ENCODE measurements at places on chromosomes 12 and 14.

DNA sequence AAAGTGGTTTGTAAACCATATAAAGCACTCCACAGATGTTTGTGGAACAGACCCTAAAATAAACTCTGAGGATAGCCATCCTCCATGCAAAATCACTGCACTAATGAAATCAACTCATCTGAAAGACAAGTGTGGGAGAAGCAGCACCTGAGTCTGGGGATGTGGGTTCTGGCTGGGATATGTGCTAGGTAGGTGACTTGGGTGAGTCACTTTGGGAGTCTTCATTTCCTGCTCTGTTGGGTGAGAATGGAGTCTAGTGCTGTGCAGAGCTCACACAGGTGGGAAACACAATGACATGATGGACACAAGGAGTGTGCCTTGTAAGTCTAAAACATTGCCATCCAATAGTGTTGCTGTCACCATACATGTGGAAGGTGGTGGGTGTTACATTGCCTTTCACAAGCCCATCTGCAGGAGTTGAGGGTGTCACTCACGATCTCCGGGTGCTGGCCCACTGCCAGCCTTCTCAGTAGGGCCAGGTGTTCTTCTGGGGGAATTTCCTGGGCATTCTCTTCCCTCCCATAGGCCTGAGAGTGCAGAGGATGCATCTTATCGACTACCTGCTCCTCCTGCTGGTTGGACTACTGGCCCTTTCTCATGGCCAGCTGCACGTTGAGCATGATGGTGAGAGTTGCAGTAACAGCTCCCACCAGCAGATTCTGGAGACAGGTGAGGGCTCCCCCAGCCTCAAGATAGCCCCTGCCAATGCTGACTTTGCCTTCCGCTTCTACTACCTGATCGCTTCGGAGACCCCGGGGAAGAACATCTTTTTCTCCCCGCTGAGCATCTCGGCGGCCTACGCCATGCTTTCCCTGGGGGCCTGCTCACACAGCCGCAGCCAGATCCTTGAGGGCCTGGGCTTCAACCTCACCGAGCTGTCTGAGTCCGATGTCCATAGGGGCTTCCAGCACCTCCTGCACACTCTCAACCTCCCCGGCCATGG is 2.0 kb downstream of the SERPINA4 start:
- H3K4me3 ChIP-seq = no peak overlapping the region
- H3K27ac ChIP-seq = no peak overlapping the region
- no peaks in the 10 kb centered on the region for H3K36me3 ChIP-seq
- no peaks in the 10 kb centered on the region for H3K4me1 ChIP-seq
- H3K27me3 ChIP-seq = peaks cover 35% of the 10 kb centered on the region
- no peak for DNase-seq

- H3K36me3 ChIP-seq = no peaks in the 10 kb centered on the region
- H3K27ac ChIP-seq = no peak overlapping the region
- H3K27me3 ChIP-seq = peaks cover 32% of the 10 kb centered on the region
- H3K4me1 ChIP-seq = peaks cover 3% of the 10 kb centered on the region
- no peak for DNase-seq
- no peak overlapping the region for H3K4me3 ChIP-seq
Observed at GRCh38 chr14:87815121-87815520, 177.9 kb downstream of the GALC start.

- no peak for DNase-seq
- H3K4me1 ChIP-seq = peaks cover 9% of the 10 kb centered on the region
- no peaks in the 10 kb centered on the region for H3K27me3 ChIP-seq
- no peak overlapping the region for H3K27ac ChIP-seq
- H3K4me3 ChIP-seq = no peak overlapping the region
Observed at GRCh38 chr12:109589691-109590245, 16.2 kb downstream of the MVK start.

DNA sequence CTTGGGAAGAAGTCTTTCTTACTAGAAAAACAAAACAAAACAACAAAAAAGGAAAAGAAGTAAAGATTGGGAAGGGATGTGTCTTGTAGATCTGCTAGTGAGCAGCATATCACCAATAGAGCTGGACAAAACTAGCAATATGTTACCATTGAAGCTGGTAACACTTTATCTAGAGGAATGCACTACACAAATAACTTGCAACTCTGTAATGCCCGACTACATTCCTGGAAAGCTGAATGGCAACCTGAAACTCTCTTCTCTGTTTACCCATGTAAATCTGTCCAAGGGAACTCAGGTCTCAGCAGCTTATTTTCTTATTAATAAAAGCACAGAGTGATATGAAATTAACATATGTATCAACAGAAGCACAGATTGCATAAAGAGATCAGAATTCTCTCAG is 624.4 kb downstream of the KCNH5 start:
- H3K36me3 ChIP-seq = no peaks in the 10 kb centered on the region
- no peaks in the 10 kb centered on the region for H3K4me1 ChIP-seq
- no peak overlapping the region for H3K27ac ChIP-seq
- no peak for DNase-seq
- H3K27me3 ChIP-seq = no peaks in the 10 kb centered on the region

- peaks cover 2% of the 10 kb centered on the region for H3K36me3 ChIP-seq
- H3K27ac ChIP-seq = no peak overlapping the region
- no peak for DNase-seq
- H3K4me1 ChIP-seq = no peaks in the 10 kb centered on the region
Observed at GRCh38 chr14:77474479-77475177, 16.7 kb downstream of the AHSA1 start.

- no peak overlapping the region for H3K27ac ChIP-seq
- peaks cover 45% of the 10 kb centered on the region for H3K4me1 ChIP-seq
- H3K27me3 ChIP-seq = no peaks in the 10 kb centered on the region
- DNase-seq = no peak
Observed at GRCh38 chr14:30960216-30960615, 65.2 kb upstream of the AP4S1 start.

DNA sequence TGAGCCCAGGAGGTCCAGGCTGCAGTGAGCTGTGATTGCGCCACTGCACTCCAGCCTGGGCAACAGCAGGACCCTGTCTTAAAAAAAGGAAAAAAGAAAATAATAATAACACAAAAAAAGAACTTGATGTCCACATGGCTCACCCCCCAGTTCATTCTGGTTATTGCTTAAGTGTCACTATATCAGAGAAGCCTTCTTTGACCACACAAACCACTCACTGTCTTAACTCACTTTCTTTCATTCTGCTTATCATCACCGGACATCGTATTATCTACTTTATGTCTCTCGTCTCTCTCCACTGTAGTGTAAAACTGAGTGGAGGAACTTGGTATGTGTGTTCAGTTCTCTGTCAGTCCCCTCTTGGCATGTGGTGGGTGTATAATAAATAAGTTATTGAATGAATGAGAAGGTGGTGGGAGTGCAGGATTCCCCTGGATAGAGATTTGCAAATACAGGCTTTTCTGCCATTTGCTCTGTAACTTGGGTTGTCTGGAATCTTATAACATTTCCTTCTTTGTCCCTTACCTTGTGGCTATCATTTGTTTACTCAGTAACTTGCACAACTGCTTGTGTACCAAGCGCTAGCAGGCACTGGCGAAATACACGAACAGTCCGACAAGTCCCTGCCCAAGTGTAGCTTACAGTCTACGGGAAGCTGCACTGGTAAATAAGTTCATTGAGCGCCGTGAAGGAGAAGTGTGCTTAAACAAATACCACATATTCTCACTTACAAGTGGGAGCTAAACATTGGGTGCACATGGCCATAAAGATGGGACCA is 86.6 kb upstream of the TRAF3 start:
- H3K36me3 ChIP-seq = peaks cover 7% of the 10 kb centered on the region
- H3K27ac ChIP-seq = no peak overlapping the region
- peaks cover 21% of the 10 kb centered on the region for H3K4me1 ChIP-seq
- no peak for DNase-seq
- H3K4me3 ChIP-seq = no peak overlapping the region

GRCh38 chr14:63542231-63542999 is 762 bp downstream of the PPP2R5E start:
- peaks cover 42% of the 10 kb centered on the region for H3K36me3 ChIP-seq
- peak overlapping the region; percentile 90 for H3K27ac ChIP-seq
- H3K27me3 ChIP-seq = no peaks in the 10 kb centered on the region

GRCh38 chr14:28608443-28608842 is 158.1 kb upstream of the FOXG1 start:
- DNase-seq = no peak
- H3K36me3 ChIP-seq = no peaks in the 10 kb centered on the region
- no peaks in the 10 kb centered on the region for H3K27me3 ChIP-seq
- no peaks in the 10 kb centered on the region for H3K4me1 ChIP-seq

DNA sequence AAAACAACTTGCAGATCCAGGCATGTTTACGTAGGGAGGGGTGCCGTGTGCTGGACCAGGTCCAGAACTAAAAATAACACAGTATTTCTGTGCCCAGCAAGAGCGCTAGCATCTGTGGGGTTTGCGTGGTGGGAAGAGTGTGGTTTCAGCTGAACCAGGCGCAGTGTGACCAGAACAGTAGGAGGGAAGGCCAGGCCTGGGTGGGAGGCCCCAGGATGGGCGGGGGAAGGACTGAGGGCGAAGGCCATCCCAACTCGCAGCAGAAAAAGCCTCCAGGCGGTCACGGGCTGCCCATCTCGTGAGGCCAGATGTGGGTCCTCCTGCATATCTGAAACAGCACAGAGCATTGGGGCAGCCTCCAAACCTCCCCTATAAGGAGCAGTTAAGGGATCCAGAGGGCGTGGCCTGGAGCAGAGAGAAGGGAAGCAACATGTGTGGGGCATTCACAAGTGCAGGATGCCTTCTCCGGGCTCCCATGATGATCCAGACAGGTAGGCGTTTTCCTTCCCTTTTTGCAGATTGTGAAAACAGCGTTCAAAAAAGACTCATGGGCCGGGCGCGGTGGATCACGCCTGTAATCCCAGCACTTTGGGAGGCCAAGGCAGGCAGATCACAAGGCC is 17.8 kb upstream of the CD9 start:
- H3K27me3 ChIP-seq = peaks cover 47% of the 10 kb centered on the region
- no peak overlapping the region for H3K4me3 ChIP-seq
- DNase-seq = no peak
- no peak overlapping the region for H3K27ac ChIP-seq

DNA sequence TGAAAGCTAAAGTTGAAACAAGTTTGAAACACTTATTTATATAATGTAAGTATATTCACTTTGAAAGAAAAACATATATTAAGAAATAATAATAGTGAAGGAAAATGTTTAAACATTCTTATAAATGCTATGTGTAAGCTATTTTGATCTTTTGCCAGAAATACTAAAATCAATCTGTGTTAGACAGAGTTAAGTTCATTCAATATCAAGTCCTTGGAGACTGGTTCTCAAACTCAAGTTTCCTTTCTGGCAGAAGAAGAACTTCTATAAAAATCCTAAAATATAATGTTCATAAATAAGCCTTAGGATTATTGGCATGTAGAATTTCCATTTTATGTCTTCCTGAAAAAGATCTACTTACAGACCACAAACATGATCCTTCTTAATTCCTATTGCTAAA is 45.3 kb downstream of the TAOK3 start:
- H3K27ac ChIP-seq = no peak overlapping the region
- no peak overlapping the region for H3K4me3 ChIP-seq
- H3K36me3 ChIP-seq = peaks cover 8% of the 10 kb centered on the region
- DNase-seq = no peak

DNA sequence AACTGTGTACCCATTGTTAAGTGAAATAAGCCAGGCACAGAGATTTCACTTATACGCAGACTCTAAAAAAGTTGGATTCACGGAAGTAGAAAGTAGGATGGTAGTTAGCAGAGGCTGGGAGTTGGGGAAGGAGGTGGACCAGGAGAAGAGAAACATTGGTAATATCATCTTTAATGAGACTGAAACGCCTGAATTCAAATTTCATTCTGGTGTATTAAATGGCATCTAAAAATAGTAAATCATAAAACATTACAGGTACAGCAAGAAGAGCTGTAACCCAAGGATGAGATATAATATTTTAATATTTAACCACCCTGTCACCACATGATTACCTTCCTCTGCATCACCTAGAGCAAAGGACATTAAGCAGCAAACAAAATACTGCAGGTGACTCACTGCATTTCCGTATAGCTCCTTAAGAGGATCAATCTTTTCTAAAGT is 99.4 kb downstream of the EPS8 start:
- H3K4me1 ChIP-seq = no peaks in the 10 kb centered on the region
- no peak for DNase-seq
- peaks cover 18% of the 10 kb centered on the region for H3K27me3 ChIP-seq
- no peaks in the 10 kb centered on the region for H3K36me3 ChIP-seq
- no peak overlapping the region for H3K4me3 ChIP-seq
- no peak overlapping the region for H3K27ac ChIP-seq

- H3K27ac ChIP-seq = no peak overlapping the region
- H3K4me3 ChIP-seq = no peak overlapping the region
- no peak for DNase-seq
- no peaks in the 10 kb centered on the region for H3K27me3 ChIP-seq
Observed at GRCh38 chr12:27096420-27096819, 14.0 kb upstream of the C12orf71 start.

GRCh38 chr14:50257732-50258131 is 26.4 kb upstream of the SOS2 start:
- DNase-seq = no peak
- no peak overlapping the region for H3K4me3 ChIP-seq
- H3K36me3 ChIP-seq = no peaks in the 10 kb centered on the region
- H3K27me3 ChIP-seq = no peaks in the 10 kb centered on the region
- H3K4me1 ChIP-seq = no peaks in the 10 kb centered on the region

DNA sequence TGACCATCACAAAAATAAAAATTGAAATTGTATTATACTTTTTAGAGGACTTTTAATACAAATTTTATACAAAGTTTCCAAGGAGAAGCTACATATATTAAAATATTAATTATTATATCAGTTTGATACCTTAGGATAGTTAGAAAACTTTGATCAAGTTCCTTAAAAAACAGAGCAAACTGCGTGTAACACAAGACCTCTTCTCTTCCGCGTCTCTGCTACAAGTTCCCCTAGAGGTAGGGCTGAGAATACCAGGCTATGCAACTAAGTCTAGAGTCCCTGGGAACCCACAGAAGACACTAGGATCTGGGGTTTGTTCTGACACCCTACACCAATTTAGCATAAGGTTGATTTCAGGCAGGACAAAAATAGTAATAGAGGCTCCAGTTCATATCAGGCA is 319.0 kb downstream of the FOXG1 start:
- H3K27ac ChIP-seq = no peak overlapping the region
- no peak overlapping the region for H3K4me3 ChIP-seq
- no peak for DNase-seq
- H3K4me1 ChIP-seq = no peaks in the 10 kb centered on the region

DNA sequence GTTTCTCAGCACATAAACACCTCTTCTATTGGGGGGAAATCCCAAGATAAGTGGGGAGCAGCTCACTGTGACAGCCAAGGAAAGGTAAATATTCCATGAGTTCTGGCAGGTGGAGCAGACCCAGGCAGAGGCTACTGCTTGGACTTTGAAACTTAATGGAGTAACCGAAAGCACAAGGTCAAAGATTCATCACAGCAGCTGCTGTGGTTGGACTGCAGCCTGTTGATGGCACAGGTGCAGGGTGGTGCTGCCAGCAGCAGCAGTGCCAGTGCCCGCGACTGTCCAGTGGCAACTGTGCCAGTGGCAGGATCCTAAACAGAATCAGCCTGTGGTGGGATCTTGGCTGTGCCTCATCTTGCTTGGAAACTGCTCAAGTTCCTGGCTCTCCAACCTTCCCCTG is 81.4 kb upstream of the ARID2 start:
- H3K4me1 ChIP-seq = peaks cover 6% of the 10 kb centered on the region
- no peak overlapping the region for H3K4me3 ChIP-seq
- no peak for DNase-seq
- H3K36me3 ChIP-seq = no peaks in the 10 kb centered on the region
- H3K27me3 ChIP-seq = peaks cover 19% of the 10 kb centered on the region
- H3K27ac ChIP-seq = no peak overlapping the region
